ENCODE measurements at places on chromosomes 11 and 22. TPM values are rescaled to one million over a fixed set of nuclear protein-coding genes. Genes with fewer than 3 reads are reported as not detected.

The CHID1 gene
- 112 TPM for total RNA-seq

DNA sequence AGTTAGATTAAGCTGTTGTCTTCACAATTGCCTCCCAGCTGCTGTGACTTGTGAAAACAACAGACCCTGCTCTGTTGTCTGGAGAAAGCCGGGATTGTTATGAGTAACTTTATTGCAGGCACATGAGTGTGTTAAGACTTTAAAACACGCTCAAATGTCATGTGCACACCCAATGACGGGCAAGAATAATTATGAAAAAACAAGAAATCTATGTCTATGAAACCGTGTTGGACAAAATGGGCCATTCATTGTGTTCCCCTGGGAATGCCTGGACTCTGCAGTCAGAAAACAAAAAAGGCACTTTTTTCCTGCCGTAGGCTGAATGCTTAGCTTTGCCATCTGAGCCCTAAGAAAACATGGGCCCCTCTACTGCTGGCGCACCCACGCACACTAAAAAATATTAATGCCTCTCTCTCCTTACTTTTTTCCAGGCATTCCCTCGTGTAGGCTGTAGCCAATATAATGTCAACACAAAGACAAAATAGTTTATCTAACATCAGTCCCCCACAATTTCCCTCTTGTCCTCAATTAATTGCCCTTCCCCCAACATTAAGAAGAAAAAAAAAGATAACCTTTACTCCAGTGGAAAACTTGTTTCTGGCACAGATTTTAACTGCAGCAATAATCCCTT lies 207.9 kb downstream of the SOX6 start:
- peaks cover 46% of the 10 kb centered on the region for H3K4me1 ChIP-seq
- H3K27ac ChIP-seq = peak overlapping the region; percentile 85
- DNase-seq = no peak
- no peaks in the 10 kb centered on the region for H3K27me3 ChIP-seq
- H3K4me3 ChIP-seq = peak overlapping the region; percentile 50

DNA sequence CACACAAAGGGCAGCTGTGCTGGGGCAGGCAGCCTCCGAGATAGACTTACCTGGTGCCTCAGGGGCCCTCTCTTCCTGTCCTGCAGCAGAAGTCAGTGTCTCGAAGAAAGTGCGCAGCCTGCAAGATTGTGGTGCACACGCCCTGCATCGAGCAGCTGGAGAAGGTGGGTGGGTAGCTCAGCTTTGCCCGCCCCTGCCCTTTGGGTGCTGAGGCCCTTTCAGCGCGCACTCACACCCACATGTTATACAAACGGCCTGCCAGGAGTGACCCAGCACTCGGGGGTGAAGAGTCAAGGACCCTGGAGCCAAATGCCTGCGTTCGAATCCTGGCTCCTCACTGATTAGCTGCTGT lies 13.6 kb upstream of the MDK start:
- H3K4me1 ChIP-seq = peaks cover 42% of the 10 kb centered on the region
- no peak overlapping the region for H3K4me3 ChIP-seq
- DNase-seq = no peak

GRCh38 chr11:92340839-92341238 lies 116.2 kb downstream of the FAT3 start:
- DNase-seq = peak; percentile 83
- H3K27ac ChIP-seq = peak overlapping the region; percentile 42
- H3K4me3 ChIP-seq = no peak overlapping the region
- peaks cover 41% of the 10 kb centered on the region for H3K4me1 ChIP-seq
- no peaks in the 10 kb centered on the region for H3K27me3 ChIP-seq
- H3K36me3 ChIP-seq = no peaks in the 10 kb centered on the region

The KRTAP5-8 gene
- not detected for total RNA-seq

DNA sequence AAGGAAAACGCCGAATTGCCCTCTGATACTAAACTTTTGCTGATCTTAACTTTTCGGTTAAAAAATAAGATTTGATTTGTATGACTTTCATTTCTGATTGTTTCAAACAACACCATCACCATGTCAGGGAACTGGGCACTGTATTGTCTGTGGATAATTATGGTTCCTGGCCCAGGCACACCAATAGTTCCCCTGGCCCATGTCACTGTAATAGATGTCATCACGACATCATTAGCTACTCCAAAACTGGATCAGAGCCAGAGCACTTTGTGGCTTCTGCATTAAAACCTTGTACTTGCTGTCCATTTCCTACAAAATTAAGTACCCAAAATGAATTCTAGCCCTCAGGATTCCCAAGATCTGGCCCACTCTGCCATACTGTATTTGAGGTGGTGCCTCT lies 119.5 kb upstream of the NARS2 start:
- peaks cover 8% of the 10 kb centered on the region for H3K36me3 ChIP-seq
- peak overlapping the region; percentile 79 for H3K27ac ChIP-seq
- DNase-seq = no peak
- no peak overlapping the region for H3K4me3 ChIP-seq
- H3K4me1 ChIP-seq = peaks cover 68% of the 10 kb centered on the region
- H3K27me3 ChIP-seq = no peaks in the 10 kb centered on the region

GRCh38 chr22:39435616-39436015 lies 21.2 kb upstream of the MGAT3 start:
- H3K36me3 ChIP-seq = peaks cover 1% of the 10 kb centered on the region
- no peak for DNase-seq
- H3K27me3 ChIP-seq = no peaks in the 10 kb centered on the region
- H3K4me1 ChIP-seq = peaks cover 47% of the 10 kb centered on the region
- no peak overlapping the region for H3K4me3 ChIP-seq

Data from osteocyte (in vitro differentiated cells).